Left lung (tissue), 14 donors: ENCODE measurements at places on chromosomes 1 and 21. TPM values are rescaled to one million over a fixed set of nuclear protein-coding genes. Genes with fewer than 3 reads are reported as not detected.

Gene PIK3R3
- 22.5 TPM for polyA plus RNA-seq

Gene S100A3
- polyA plus RNA-seq = 0.58 TPM

Gene UTS2
- 0.26 TPM for polyA plus RNA-seq

Gene CRYBG2
- 2.0 TPM for polyA plus RNA-seq

Gene OSCP1
- 13.9 TPM for polyA plus RNA-seq

Gene HTR1D
- polyA plus RNA-seq = 0.11 TPM

Gene MSH4
- 0.66 TPM for polyA plus RNA-seq

Gene CREG1
- 89.8 TPM for polyA plus RNA-seq

Gene TTF2
- 30.7 TPM for polyA plus RNA-seq

Gene OLFML2B
- 14.4 TPM for polyA plus RNA-seq

Gene LCE2A
- polyA plus RNA-seq = not detected

Gene ZNF436
- 38.8 TPM for polyA plus RNA-seq

Gene DYNLT4
- polyA plus RNA-seq = 0.93 TPM
